ENCODE measurements at places on chromosomes 2 and 18.

GRCh38 chr2:16869711-16870110 is 204.1 kb upstream of the CYRIA start:
- no peak for DNase-seq

GRCh38 chr2:27323596-27324285 is 844 bp upstream of the MPV17 start:
- DNase-seq, result no peak

DNA sequence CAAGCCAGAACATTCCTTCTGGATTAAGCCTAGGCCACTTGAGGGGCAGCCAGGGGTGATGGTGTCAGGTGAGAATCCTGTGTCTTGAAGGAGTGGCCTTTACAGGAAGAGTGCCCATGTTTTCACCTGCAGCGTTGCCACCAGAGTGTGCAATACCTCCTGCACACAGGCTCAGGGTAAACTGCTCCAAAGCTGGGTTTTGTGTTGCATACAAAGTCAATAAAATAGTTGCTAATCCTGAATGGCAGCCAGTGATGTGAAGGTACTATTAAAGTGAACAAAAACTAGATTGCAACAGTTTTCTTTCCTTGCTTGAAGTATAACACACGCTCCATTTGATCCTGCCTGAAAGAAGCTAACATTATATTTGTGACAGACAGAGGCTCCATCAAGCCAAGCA is 64.4 kb upstream of the NRP2 start:
- no peak for DNase-seq

DNA sequence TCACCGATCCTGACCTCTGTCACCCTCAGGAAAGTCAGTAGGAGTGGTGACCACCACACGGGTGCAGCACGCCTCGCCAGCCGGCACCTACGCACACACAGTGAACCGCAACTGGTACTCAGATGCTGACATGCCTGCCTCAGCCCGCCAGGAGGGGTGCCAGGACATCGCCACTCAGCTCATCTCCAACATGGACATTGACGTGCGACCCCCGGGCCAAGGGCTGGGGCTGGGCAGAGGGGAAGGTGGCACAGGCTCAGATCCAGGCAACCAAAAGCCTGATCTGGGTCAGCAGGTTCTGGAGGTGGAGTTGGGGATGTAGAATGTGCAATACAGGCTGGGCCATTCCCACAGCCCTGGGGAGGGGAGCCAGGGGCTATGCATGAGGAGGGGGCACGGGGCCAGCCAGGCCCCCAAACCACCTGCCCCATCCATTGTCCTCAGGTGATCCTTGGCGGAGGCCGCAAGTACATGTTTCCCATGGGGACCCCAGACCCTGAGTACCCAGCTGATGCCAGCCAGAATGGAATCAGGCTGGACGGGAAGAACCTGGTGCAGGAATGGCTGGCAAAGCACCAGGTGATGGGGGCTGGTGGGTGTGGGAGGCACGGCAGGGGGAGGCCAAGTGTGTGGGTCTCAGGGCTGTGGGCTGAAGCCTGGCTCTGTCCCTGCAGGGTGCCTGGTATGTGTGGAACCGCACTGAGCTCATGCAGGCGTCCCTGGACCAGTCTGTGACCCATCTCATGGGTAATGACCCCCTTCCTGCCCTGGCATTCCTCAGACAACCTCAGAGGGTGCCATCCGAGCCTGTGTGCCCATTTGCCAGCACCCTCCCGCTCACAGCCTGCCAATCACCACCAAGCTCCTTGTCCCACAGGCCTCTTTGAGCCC is 1.4 kb downstream of the ALPI start:
- DNase-seq, result no peak

GRCh38 chr2:12320027-12320734 is 396.6 kb upstream of the TRIB2 start:
- DNase-seq, result no peak

DNA sequence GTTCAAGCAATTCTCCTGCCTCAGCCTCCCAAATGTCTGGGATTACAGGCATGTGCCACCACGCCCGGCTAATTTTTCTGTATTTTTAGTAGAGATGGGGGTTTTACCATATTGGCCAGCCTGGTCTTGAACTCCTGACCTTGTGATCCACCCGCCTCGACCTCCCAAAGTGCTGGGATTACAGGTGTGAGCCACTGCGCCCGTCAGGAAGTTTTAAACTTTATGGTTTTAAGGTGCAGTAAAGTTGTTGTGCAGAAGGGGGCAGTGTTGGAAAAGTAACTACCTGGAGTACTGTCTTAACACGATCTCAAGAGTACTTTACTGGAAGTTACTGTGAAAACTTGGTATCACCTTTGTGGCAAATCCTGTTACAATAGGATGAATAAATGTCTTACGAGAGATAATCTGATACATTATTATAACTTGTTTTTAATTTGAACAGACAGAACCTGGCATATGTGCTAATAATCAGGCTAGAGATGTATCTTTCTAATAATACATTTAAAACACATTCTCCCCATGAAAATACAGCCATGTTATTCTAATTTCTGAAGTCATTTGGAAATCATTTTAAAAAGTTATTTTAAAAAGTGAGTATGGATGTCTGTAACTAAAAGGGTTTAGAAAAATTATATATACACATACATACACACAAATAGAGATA is 10.8 kb downstream of the SPDYA start:
- DNase-seq, result peak; percentile 41

GRCh38 chr2:119739580-119740255 is 20.0 kb upstream of the PTPN4 start:
- no peak for DNase-seq

GRCh38 chr2:171878481-171878993 is 15.5 kb downstream of the SLC25A12 start:
- DNase-seq, result peak; percentile 27

DNA sequence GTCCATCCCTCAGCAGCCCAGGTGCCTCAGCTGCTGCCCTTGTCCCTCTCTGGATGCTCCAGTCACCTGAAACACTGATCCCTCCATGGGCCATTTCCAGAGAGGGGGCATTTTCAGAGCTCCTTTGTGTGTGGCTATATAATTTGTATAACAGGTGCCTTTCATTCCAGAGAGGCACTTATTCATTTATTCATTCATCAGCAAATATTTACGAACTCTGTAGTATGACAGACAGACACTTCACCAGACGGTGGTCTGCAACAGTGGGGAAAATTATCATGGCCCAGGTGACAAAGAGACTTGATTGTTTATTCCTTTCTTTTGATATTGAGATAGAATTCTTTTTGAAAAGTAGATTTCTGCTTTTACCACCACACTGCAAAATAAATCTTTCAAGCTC is 361.7 kb downstream of the TMEM182 start:
- no peak for DNase-seq
